ENCODE measurements at places on chromosomes 7 and 10.
A peak's percentile ranks its signal among the peaks of the same experiment; 100 is the strongest.

GRCh38 chr7:157687158-157687557 lies 350.4 kb downstream of the DNAJB6 start:
- no peak for DNase-seq

DNA sequence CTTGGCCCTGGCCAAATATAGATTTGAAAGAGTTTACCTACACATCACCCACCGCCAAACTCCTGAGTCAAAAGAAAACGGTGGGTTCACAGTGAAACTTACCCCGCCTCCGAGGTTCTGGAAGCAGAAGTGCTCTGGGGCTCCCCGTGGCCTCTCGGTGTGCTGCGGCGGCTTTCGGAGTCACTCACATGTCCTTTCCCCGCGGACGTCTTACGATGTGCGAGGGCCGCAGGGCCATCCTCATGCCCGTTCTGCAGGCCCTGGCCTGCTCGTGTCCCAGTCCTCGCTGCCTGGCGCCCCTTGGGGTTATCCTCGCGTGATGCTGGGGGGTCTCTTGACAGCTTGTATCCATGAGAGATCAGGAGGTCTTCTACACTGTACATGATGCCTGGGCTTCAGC lies 12.0 kb downstream of the JCAD start:
- no peak for DNase-seq

DNA sequence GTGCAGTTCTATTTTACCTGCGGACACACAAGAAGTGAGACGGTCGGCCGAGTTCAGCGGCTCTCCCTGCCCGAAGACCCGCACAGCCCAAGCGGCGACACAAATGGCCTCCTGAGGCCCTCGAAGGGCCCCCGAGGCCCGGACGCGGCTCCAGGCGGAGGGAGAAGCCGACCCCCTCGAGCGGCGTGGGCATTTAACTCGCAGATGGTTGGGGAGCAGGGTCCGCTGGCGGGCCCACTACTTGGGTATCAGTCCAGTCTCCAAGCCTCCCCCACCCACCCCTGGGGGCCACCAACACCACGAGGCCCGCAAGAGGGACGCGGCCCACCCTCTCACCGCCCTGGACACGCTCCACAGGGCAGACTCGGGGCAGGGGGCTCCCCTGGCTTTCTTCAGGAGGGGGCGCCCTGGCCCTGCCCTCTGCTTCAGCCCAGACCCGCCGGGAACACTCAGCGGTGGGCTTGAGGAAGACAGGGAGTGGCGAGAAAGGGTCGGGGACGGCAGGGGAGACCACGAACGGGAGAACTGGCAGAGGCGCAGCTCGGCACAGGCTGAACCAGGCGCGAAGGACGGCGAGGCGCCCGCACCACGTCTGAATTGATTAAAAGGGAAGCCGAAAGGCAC lies 1.7 kb downstream of the IGF2BP3 start:
- peak; percentile 70 for DNase-seq

- no peak for DNase-seq
These were observed 70.0 kb downstream of the MALSU1 start for GRCh38 chr7:23369100-23369499.

DNA sequence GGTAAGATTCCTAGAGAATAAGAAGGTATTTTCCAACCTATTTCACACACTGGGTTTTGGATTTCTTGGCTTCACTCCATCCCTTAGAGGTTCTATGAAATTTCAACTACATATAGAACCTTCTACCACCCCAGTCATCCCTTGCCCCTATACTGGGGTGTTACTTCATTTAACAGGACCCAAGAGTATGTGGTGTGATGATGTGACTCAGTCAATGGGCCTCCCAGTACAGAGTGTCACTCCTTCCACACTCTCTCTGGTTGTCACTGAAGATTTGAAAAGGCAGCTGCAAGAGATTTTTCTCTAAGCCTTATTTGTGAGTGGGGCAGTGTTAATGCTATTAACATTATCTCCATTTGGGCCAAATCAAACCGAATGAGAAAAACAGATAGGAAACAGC lies 33.5 kb downstream of the FGFBP3 start:
- DNase-seq, result no peak

DNA sequence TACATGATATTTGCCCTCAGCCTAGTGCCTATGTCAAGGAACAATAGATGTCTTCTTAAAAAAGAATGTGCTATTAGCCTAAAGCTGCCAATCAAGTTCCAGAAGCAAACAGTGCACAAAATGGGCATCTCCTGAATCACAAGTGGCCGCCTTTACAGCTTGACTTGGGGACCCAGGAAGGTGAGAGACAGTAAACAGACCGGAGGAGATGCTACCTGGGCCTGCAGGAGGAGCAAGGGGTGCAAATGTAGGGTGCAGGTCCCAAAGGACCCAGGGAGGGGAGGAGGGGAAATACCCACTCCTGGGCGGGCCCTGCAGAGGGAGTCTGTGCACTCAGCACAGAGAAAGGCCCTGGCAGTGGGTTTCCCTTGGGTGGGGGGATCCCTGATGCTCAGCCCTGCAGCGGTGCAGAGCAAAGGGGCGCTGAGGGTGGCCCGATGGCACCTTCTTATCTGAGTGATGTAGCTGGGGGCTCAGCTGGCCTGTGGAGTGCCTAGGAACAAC lies 147.7 kb downstream of the WDR11 start:
- no peak for DNase-seq

DNA sequence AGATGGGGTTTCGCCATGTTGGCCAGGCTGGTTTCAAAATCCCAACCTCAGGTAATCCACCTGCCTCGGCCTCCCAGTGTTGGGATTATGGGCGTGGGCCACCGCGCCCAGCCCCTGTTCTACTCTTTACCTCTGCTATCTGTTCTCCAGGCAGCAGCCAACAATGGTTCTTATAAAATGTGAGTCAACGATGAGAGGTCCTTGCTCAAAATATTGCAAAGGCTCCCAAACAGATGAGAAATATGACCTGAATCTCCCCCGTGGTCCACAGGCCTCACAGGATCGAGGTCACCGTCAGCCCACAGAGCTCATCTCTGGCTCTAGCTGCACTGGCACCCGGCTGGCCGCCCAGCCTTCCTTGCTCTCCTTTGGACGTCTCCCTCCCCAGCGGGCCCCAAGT lies 62.0 kb upstream of the EGFR start:
- no peak for DNase-seq

GRCh38 chr10:132450825-132451505 lies 54.0 kb downstream of the PWWP2B start:
- DNase-seq, result no peak

DNA sequence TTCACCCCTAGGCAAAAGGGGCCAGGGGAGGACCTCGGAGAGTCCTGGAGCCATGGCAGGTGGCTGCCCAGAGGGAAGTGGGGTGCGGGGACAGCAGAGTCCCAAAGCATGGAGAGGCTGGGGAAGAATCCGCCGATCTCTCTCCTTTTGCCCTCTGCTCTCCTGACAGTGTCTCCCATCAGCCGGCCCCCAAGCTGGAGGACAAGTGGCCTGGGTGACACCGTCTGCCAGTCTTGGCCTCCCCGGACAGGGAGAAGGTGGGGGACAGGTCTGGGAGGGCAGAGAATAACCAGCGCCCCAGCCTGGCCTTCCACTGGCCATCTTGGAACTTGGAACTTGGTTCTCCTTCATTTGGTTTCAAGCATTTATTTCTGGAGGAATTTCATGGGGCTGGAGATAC lies 77.9 kb downstream of the CAMK1D start:
- no peak for DNase-seq

DNA sequence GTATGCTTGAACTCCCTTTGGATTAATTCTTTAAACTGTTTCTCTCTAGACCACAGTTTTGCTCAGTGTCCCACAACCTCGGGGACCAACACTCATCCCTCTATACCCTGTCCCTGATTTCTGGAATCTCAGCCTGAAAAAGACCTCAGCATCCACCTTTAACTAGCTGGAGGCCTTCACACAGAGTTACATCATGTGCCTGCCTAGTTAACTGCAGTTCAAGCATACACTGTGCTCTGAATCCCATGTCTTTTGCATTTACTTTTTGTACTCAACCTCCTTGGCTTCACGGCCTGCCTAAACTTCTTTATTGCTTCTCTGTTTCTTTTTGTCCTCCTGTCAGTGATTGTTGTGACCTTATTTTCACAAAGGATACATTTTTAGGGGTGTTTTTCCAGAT lies 66.7 kb downstream of the PRKG1 start:
- DNase-seq, result no peak

DNA sequence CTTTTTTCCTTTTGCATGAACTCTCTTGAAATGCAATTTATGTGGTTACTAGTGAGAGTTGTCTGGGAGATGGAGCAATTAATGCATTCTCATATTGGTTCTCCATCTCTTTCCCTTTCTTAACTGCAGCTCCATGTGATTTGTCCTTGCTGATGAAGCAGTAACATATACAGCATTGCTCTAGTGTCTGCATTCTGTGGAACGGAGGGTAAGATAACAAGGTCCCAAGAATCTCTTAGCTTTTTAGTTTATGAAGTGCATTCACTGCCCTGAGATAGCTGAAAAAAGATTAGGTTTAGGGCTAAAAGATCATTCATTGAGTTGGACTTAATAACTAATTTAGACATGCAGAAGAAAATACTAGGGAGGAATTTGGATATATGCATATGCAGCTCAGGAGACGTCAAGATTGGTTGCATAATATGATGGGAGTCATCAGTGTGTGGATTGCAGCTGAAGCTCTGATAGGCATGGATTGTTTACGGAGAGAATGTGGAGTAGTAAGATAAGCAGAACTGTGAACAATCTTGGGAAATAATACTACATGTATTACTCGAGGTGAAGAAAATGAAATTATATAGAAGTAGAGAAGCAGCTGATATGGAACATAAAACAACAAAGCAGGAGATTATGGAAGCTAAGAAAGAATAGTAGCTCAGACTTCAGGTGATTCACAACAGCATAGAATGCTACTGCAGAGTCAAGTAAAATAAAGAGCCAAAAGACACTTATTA lies 404.7 kb downstream of the ARL4A start:
- DNase-seq, result no peak

- no peak for DNase-seq
These were observed 73.2 kb downstream of the VCL start for GRCh38 chr10:74071157-74071556.

DNA sequence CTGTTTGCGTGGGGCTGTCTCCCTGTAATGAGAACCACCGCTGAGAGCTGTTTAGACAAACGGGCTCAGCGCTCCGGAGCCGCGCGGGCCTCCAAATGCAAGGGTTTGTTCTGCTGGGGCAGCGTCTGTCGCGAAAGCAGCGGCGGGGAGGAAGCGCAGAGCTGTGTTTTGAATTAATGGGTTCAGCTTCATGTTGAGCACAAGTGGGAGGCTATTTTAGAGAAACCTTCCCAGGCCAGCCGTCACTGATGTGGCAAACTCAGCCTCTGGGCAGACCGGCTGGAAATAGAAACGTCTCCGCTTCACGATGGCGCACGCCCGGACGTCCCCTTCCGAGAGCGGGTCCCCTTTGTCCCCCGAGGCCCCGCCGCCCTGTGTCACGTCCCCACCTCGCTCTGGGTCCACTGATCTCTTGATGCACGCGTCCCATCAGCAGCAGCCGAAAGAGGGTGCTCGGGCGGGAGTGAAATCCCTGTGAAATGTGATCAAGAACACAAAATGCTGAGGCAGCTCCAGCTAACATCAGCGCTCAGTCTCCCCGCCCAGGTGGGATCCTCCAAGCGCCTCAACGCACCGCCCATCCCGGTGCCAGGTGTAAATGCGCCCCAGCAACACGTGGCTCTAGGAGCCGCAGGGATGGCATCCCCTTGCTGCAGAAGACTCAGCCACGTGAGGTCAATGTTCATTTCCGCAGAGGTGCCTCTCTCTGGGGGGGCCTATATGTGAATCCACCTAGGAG lies 44.9 kb downstream of the BAMBI start:
- peak; percentile 56 for DNase-seq

DNA sequence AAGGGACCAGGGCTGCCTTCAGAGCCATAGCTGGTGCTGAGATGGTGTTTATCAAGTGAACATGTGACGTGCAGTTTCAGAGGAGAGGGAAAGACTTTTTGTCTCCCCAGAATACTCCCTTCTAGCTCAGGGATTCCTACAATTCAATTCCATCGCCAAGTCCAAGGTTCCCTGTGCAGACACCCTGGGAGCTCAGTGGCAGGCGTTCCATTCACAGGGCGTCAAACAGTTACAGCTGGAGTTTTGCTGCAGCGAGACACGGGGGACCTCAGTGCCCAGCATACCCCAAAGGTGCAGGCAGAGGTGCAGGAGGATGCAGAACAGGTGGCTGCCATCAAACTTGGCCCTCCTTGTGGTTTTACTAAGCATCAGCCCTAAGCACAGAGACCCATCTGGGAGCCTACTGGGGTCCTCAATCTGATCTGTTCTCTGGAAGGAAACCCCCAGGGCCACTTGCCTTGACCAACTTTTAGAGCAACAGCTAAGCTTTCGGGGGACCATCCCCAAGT lies 846 bp upstream of the CALML5 start:
- no peak for DNase-seq

DNA sequence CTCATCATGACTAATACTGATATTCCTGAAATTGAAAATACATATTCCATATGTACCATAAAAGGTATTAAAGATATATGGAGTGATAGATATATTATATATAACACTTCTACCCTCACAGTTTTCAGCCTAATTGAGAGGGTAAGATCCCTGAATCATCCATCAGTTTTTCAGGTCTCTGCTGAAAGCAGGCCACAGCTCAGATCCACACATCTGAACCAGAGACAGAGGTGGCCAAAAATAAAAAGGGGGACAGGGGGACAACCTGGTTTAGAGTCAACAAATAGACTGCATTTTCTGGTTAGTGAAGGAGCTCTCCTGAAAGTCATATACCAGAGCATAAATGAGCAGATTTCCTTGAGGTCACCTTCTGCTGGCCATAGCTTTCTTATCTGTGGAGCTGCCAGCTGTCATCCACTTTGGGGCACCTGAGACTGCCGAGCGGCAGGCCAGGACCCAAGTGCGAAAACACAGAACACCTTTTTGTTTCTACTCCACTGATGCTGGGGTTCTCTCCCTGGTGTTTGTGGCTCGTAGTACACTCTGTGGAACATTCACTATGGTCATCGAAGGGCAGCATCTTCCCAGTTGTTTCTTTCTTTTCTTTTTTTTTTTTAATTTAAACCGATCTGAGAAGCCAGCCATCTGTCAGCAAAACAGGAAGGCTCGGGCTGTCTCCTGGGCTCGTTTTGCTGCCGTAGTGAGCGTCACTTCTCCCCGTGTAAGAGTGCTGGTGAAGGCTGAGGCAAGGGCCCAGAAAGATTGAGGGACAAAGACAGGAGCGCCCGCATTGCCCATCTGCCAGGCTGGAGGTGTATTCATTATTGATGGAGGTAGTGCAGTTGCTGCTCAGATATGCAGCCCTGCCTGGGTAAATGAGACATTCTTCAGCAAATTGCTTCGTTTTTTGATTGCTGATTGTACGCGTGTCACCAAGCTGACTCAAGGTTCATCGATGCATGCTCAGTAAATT lies 13.5 kb downstream of the IKZF1 start:
- DNase-seq, result peak; percentile 73

DNA sequence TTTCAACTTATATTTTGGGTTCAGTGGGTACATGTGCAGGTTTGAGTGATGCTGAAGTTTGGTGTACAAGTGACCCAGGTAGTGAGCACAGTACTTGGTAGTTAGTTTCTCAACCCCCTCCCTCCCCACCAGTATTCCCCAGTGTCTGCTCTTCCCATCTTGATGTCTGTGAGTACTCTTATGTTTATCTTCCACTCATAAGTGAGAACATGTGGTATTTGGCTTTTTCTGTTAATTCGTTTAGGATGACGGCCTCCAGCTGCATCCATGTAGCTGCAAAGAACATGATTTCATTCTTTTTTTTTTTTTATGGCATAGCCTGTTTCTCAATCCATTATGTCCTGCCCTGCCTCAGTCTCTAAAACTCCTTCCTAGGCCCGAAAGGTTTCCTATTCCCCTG lies 222.1 kb downstream of the WDR37 start:
- DNase-seq, result no peak

- DNase-seq, result no peak
These were observed 45.0 kb upstream of the TFEC start for GRCh38 chr7:116075351-116076145.
